ENCODE measurements at places on chromosomes 7 and 10.

DNA sequence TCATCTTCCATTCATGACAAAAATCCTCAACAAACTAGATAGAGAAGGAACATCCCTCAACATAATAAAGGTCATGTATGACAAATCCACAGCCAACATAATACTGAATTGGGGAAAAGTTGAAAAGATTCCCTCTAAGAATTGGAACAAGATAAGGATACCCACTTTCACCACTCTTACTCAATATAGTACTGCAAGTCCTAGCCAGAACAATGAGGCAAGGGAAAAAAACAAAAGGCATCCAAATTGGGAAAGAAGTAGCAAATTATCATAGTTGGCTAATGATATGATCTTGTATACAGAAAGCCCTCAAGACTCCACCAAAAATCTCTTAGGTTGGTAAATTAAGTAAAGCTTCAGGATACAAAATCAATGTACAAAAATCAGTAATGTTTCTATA lies 4.7 kb downstream of the POT1 start:
- DNase-seq, result no peak

GRCh38 chr7:66930341-66930740 lies 9.3 kb downstream of the TMEM248 start:
- peak; percentile 63 for DNase-seq

DNA sequence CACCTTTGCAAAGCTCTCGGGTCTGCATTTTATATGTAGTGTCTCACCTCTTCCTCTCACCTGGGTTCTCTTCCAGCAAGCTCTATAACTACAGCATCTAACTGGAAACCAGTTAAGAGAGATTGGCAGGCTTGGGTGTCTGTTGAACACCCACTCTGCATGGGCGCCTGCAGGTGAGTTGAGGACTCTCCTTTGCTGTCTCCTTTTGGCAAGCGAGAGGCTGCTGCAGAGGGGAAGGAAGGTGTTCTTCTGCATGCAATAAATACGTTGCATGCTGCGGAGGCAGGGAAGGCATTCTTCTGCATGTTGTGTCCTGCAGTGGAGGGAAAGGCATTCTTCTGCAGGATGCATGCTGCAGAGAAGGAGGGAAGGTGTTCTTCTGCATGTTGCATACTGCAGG lies 81.4 kb upstream of the ADAM12 start:
- no peak for DNase-seq

- DNase-seq, result no peak
Observed at GRCh38 chr10:12781976-12782375, 219.5 kb downstream of the CCDC3 start.

- DNase-seq, result no peak
Observed at GRCh38 chr7:128835790-128836641, 5.8 kb downstream of the FLNC start.

DNA sequence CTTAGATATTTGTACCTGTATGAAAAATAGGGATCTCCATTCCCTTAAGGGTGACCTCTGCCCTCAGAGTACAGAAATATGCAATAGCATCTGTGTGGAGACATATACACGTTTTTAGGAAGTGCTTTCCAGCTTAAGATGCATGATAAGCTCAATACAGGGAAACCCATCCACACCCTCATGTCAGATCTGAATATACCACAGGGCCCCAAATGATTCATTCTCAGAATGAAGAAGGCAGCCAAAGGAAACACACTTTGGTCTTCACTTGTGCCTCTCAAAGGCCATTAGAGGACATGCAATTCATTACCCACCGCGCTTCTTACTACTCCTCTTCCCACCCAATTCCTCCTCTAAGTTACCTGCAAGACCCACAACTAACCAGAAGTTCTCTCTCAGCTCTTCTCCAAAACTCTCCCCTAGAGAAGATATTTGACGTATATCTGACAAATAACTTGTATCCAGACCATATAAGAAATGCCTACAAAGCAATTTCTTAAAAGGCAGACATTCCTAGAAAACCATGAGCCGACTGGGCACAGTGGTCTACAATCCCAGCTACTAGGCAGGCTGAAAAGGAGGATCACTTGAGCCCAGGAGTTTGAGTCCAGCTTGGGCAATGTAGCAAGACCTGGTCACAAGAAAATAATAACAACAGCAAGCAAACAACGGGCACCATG lies 103.0 kb downstream of the OAT start:
- DNase-seq, result no peak

DNA sequence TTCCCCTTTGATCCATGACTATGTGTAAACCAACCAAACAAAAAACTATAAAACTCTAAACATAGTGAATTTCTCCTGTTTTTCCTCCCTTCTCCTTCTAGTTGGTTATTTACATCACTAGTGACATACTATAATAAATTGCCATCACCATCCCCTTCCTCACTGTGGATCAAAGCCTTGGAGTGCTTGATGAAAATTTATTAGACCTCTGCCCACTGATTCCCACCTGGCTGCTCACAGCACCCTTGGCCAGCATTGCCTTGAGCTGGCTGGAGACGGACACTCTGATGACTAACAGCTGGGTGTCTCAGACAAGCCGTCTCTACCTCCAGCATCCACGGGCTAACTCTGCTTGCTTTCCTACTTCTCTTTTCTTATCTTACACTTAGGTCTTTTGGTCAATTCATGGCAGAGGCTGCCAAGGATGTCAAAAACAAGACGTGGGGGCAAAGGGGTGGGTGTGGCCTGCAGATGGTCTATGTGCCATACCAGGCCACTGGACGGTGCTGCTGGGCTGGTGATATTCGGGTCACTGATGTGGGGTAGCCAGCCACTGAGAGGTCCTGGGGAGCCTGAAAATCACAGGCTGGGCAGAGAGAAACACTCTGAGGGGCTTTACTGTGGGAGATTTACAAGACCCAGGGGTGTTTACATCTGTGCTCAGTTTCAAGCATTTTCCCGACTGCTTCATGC lies 207.8 kb downstream of the TAX1BP1 start:
- DNase-seq, result no peak

GRCh38 chr10:10294184-10294880 lies 723.3 kb upstream of the CELF2 start:
- no peak for DNase-seq

GRCh38 chr10:78557433-78557925 lies 511.3 kb upstream of the ZMIZ1 start:
- DNase-seq, result no peak

DNA sequence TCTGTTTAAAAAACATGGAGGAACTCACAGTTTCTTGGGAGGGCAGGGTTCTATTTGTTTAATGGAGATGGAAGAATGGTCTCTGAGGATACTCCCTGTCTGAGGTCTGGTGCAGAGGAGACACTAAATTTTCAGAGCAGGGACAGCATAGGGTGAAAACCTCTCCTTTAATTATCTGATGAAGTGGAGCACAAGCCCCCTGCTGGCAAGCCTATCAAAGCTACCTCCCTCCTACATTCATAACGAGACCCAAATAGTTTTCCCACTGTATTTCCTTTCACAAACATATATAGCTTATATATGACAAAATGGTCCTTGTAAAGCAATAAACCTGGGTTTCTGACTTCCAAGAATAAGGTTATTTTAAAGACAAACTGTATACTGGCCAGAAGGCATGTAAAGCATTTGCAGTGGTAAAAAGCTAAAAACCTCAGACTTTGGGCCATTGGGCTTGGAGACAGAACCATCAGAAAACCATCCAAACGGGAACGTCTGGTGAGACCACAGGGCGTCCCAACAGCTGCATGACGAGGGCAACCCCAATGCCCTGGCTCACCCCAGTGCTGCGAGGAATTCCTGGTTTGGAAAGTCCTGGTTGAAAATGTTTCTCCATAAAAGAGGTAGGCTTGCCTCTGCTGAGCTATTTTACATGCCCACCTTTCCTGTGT lies 201.3 kb downstream of the FANK1 start:
- no peak for DNase-seq

DNA sequence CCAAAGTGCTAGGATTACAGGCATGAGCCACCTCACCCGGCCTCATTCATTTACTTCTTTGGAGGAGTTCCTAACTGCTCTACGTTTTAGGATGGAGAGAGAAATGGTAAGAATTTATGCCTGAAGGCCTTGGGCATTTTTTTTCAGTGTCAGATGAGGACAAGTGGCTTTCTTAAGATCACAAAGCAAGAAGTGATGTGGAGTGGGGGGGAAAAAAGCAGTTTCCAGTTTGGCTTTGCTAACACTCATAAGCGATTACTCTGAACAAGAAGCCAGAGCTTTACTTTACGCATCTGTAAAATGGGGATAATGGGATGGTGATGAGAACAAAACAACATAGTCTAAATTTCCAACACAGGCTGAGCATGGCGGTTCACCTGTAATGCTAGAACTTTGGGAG lies 2.6 kb upstream of the PPIA start:
- DNase-seq, result no peak

- DNase-seq, result no peak
Observed at GRCh38 chr7:101953248-101953819, 135.9 kb downstream of the CUX1 start.

- DNase-seq, result no peak
Observed at GRCh38 chr7:88268858-88269257, 37.8 kb downstream of the STEAP4 start.

- DNase-seq, result no peak
Observed at GRCh38 chr10:17025444-17026295, 103.9 kb downstream of the CUBN start.

GRCh38 chr10:22251751-22252223 lies 34.0 kb upstream of the EBLN1 start:
- peak; percentile 44 for DNase-seq

- DNase-seq, result no peak
Observed at GRCh38 chr10:113605268-113605978, 52.6 kb downstream of the HABP2 start.

DNA sequence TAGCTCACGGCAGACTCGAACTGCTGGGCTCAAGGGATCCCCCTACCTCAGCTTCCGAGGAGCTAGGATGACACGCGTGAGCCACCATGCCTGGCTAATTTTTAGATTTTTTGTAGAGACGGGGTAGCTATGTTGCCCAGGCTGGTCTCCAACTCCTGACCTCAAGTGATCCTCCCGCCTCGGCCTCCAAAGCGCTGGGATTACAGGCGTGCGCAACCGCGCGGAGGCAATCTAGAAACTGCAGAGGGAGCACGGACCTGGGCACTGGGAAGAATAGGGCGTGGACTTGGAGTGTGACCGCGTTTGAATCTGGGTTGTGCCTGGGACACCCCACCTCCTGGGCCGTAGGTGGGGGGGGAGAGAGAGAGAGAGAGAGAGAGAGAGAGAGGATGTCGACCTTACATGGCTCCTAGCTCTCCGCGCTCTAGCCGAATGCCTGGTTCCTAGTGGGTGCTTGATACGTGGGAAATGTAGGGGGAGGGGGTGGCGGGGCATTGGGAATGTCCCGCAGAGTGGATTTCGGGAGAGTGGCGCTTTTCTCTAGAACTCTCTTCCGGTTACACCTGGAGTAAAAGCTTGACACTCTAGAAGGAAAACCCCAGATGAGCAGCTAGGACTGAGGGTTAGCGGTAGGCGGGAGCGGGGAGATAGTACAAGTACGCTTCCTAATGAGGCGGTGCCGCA lies 1.2 kb upstream of the MAP3K8 start:
- DNase-seq, result no peak

DNA sequence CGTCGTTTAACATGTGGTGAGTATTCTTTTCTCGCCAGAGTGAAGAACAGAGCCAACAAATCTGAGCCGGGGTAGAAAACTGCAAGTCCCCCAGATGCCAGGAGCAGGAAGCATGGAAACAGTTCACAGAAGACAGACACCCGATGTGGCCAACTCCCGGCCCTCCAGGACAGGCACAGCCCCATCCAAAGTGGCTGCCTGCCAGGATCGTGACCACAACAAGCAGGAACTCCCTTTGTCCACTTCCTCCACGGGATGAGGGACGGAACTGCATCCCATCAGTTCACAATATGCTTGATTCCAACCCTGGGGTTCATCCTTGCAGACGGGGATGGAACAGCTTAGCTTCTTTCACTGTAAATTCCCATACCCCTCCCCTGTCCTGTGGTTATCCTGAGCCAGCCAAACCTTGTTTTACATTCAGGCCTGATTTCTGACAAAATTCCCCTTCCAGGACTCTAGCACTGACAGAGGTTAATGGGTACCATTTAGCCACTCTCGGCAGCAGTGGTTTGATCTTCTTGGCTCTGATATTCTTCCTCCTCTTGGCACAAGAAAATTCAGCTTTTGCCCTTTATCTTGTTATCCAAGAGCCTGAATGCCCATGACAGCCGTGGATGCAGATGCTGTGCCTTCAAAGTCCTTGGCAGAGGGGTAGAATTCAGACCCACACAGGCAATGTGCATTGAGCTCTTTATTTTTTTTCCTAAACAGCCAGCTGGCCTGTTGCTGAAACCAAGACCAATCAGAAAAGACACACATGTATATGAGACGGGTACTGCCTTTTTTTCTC lies 105.5 kb upstream of the FAM204A start:
- no peak for DNase-seq

- DNase-seq, result peak; percentile 48
Observed at GRCh38 chr10:80454513-80455460, 677 bp downstream of the TSPAN14 start.

DNA sequence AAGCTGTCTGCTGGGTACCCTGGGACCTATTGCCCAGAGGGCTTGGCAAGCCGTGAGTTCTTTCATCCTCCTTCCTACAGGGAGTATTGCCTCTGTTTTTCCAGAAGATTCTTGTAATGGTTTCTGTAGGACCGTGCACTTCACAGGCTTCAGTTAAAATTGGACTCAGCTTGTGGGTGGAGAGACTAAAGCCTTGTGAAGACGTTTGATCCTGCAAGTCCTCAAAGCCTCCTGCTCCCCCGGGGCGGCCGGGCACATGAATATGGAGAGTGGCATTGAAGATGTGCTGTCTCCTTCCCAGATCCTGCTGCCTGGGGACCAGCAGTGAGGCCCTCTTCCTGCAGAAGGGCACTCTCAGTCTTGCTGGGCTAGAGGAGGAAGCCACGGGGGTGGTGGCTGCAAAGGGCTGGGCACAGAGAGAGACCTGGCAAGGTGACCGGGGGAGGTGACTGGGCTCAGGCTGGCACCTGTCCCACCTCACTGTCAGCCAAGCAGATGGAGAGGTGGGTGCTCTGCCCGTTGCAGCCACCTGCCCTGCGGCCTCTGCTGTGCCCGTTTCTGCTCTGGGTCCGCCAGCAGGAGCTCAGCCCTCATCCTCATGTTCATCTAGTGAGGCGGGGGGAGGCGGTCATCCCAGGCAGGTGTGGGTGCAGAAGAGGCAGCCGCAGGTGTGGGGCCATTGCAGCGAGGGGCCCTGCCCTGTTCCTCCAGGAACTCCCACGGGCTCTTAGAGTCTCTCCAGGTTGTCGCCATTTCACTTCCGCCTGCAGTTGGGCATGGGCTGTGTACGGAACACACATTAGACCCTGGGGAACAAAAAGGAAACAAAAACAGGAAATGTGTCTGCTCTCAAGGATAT lies 55.7 kb downstream of the TMEM209 start:
- DNase-seq, result no peak

- peak; percentile 88 for DNase-seq
Observed at GRCh38 chr7:149742075-149742701, 31.2 kb downstream of the ZNF467 start.

- no peak for DNase-seq
Observed at GRCh38 chr7:97446361-97446760, 285.5 kb upstream of the TAC1 start.

DNA sequence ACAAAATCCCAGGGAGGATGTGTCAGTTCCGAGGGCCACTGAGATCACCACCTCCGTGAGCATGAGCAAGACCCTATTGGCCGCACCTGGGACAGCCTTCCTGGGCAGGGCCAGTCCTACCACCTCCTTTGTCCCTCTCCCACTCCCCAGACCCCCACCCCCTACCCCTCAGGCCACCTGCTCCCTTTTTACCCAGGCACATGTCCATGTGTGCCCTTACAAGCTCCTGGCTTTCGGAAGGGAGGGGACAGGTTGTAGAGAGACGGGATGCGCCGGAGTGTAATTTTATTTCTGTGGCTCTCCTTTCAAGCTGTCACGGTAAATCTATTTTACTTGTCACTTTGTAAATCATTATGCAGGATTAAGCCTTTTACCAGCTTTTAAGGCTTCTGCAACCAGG lies 20.9 kb downstream of the ZMIZ1 start:
- no peak for DNase-seq

- no peak for DNase-seq
Observed at GRCh38 chr7:43873300-43873699, 4.0 kb upstream of the MRPS24 start.
